NCI-H1105 (cell line): ENCODE measurements at places on chromosomes 7 and 10.

DNA sequence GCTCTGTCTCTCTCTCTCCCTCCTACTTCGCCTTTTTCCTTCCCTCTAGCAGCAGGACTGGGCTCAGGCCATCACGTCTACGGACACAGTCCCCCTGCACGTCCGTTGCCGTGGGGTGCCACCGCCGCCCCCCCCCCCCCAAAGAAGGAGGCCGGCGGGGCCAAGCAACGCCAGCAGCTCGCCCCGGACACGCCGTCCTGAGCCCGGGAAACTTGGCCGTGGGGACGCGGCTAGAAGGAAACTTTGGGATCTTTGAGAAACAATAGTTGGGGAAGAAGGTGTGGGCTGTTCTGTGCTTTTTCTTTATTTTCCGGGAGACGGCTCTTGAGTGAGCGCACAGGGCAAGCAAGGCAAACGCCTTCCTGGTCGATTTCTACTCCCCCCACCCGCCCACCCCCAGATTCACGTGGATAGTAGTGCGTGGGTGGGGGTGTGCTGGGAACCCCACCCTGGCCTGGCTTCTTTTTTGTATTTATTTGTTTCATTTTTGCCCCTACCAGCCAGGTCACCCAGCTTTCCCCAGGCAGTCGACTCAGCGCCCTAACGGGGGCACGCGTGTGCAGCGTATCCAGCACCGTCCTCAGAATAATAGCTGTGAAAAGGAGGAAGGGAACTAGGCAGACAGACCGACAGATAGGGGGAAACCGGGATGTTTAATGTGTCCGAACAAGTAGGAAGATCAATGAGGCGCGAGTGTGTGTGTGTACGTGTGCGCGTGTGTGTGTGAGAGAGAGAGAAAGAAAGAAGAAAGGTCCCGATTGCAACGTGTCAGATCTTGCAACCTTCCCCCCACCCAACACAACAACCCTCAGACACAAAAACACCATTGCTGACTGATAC lies 1.4 kb downstream of the MXI1 start:
- DNase-seq = no peak

DNA sequence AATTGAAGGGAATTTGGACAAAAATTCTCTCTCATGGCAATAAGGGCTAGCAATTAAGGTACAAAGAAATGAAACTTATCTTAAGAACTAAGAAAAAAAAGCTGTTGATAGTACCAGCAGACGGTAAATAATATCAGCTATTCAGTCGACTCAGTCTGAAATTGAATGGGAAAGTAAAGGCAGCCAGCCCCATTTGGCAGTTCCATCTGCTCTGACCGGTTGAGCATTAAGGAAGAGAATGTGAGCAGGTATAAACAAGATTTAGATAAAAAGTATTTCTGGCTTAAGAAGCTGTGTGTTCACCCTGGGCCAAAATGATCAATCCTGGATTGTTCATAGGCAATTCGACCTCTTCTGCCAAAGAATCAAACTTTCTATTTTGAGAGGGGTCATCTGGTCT lies 154.6 kb upstream of the NPVF start:
- no peak for DNase-seq

DNA sequence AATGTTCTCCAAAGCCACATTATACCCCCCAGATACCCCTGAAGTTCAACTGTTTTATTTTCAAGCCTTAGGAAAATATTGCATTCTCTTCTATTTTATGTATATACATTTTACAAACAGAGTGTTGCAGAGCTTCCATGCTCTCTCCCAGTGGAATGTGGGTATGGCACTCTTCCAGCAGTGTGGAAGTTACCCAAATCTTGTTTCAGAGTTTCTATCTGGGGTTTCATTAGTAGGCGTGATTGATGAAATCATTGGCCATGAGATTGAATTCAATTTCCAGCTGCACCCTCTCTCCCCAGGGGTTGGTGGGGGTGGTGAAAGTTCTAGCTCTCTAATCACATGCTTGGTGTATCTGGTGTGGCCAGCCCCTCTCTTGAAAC lies 350.4 kb downstream of the RPS24 start:
- no peak for DNase-seq

DNA sequence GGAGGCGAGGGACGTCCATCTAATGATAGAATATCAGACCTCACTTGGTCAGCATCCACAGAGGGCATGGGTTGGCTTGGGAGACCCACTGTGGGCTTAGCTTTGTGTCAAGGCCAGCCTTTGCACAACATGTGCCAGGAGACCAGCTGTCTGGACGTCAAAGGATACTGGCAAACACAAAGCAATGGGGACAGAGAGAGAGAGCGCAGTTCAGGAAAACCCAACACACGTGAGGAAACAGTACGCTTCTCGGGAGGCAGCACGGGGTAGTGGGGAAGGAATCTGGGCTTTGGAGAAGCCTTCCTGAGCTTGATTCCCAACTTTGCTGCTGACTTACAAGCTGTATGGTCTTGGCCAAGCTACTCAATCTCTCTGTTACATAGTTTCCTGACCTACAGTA lies 14.7 kb downstream of the PRLHR start:
- no peak for DNase-seq

GRCh38 chr10:33723181-33723580 lies 388.7 kb upstream of the NRP1 start:
- no peak for DNase-seq

DNA sequence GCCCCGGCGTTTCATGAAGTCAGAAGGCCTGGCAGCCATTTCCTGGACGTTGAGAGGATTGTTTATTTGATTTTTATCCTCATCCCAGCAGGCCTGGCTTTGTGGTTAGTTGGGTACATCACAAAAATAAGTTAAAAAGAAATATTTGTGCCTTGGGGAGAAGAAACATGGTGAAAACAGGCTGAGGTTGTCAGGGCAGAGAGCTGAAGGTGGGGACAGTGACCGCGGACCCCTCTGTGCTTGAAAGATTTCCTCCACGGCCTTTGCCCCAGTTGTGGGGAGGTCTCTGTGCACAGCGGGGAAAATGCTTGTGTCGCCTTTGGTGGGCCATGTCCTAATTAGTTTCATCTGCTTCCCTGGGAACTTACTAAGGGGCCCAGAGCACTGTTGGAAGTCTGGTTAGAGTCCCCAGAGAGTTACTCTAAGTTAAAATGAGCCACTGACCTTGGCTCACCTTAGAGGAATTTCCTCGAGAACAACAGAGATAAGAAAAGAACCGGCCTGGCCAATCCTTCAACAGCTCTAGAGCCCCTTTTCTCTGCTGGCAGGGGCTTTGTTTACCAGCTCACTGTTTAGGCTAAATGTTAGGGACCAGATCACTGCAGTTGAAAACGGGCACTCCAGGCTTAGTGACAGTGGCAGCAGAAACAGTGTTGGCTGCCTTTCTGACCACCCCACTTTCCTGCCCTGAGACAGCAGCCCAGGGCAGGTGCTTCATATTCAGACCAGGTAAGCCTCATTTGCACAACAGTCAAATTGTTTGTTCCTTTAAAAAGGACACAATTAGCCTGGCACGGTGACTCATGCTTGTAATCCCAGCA lies 37.9 kb downstream of the CRCP start:
- DNase-seq = no peak

GRCh38 chr7:36651404-36651803 lies 72.9 kb downstream of the AOAH start:
- DNase-seq = no peak

DNA sequence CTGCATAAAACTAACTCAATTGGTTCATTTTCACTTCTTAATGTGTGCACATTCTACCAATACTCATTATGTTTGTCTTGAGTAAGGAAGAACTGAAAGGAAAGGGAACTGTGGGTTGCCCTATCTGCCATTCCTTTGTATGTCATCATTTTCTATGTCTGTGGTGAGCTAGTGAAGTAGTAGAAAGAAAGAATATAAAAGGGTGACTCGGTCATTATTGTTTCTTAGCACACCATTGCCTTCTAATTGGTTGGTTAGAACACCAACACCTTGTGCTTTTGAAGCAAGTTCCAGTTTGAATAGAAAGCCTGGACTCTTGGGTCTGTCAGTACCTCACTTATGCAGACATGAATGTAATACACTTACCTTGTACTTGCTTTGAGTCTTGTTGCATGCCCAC lies 64.3 kb upstream of the MDFIC start:
- no peak for DNase-seq

DNA sequence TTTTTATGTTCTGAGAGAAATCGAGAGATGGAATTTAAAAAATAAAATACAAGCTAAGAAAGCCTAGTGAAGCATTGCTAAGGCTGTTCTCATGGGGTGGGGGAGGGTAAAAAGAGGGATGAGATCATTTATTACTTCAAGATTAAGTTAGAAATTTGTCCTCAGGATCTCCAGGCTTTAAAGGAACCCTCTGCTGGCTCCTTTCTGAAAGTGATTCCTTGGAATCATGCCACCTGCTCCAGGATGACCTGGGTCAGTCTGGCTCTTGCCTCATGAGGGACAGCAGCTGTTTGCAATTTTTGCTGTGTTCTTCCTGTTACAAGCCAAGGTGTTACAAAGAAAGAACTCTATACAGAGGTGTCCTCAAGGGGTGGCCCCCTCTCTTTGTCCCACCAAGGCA lies 69.8 kb downstream of the CDK1 start:
- DNase-seq = no peak

DNA sequence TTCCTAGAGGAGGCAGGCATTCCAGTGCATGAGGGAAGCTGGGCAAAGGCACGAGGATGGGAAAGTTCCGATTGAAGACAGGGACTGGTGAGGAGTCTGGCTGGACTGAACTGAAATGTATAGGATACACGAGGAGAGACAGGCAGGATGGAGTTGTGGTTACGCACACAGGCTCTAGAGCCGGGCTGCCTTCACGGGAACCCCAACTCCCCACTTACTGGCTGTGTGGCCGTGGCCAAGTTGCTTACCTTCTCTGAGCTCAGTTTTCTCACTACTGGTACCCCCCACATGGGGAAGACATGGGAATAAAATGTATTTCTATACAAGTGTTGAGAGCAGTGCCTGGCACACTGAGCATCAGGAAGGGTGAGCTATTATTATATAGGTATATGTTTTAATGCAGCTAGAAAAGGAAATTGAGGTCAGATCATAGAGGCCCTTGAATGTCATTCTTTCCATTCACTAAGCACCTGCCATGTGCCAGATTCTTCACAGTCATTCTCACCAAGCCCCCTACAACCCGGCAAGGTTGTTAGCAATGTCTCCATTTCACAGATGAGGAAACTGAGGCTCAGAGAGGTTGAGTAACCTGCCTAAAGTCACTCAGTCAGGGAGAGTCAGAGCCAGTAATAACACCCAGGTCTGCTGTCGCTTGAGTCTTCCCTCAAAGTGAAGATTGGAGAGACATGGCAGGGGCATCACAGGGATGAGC lies 9.7 kb downstream of the CHST3 start:
- DNase-seq = no peak

- DNase-seq = no peak
Measured at GRCh38 chr10:15259136-15259535, 90.6 kb upstream of the NMT2 start.

DNA sequence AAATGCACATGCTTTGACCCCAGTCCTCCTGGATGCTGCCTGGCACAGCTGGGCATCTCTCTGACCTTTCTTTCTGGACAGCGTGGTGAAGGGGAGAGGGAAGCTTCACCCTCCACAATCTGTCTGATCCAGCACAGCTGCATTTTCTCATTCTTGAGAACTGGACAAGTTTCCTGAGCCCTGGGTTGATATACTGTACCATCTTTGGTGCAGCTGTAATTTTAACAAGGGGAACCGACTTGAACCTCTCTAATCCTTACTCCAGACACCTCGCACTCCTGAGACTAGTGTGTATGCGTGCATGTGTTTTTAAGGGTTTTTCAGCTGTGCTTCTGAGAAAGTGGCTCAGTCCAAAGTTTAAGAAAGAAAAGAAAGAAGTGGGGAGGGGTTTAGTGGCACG lies 655.7 kb downstream of the INHBA start:
- DNase-seq = no peak

- no peak for DNase-seq
Measured at GRCh38 chr7:139427029-139427420, 56.4 kb downstream of the KLRG2 start.

- no peak for DNase-seq
Measured at GRCh38 chr7:102258749-102259107, 27.9 kb upstream of the SH2B2 start.

DNA sequence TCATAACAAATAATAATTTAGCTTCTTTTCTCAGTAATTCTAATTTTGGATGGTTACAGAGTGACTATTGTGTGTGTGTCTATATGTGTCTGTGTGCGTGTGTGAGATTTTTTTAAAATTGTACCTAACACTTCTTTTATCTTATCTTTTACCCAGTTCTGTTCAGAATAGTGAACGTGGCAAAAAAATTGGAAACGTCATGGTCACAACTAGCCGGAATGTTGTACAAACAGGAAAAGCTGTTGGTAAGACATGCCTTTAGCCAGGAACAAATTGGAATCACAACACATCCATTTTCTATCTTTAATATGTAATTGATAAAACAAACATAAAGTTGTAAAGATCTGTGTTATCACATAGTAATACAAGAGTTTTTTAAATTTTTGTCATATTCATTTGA lies 85.4 kb downstream of the AVL9 start:
- DNase-seq = no peak

DNA sequence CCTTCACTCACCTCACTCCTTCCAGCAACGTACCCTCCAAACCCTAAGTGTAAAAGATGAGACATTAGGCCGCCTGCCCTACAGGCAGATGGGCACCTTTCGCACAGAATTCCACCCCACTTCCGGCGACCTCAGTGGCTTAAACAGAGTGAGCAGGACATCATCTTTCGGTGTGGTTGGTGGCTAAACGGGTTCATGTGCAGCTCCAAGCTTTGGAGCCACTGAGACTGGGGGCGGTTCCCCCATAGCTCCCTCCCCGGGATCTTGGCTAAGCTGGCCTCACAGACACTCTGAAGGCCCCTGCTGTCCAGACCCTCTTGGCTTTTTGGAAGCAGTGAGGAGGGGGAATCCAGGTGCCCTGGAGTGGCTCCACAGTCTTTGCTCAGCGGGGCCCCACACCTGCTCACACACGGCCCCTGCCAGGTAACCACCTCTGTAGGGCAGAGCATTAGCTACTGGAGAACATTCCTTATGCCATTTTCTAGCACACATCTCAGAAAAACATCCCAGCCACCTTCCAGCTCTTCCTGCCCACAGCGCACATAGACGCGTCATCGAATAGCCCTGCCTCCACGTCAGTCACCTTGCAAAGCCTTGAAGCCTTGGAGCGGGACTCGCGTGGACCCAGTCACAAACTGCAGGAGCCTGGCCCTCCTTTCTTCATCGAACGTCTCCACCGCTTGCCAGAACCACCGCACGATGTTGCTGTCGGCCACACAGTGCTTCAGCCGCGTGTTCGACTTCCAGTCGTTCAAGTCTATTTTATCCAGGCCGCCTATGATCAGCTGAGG lies 108.8 kb downstream of the SMURF1 start:
- no peak for DNase-seq

DNA sequence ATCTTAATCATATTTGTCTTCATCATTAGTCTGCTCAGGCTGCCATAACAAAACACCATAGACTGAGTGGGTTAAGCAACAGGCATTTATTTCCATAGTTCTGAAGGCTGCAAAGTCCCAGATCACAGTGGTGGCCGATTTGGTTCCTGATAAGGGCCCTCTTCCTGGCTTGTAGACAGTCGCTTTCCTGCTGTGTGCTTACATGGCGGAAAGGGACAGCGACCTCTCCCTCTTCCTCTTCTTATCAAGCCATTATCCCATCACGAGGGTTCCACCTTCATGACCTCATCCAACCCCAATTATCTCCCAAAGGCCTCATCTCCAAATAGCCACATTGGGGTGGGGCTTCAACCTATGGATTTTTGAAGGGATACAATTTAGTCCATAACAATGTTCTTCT lies 84.0 kb downstream of the LYZL1 start:
- no peak for DNase-seq

- DNase-seq = no peak
Measured at GRCh38 chr10:77582710-77583115, 54.9 kb downstream of the KCNMA1 start.

GRCh38 chr7:83739527-83739926 lies 90.6 kb upstream of the SEMA3E start:
- DNase-seq = no peak
